ENCODE measurements at places on chromosomes 4 and X.

DNA sequence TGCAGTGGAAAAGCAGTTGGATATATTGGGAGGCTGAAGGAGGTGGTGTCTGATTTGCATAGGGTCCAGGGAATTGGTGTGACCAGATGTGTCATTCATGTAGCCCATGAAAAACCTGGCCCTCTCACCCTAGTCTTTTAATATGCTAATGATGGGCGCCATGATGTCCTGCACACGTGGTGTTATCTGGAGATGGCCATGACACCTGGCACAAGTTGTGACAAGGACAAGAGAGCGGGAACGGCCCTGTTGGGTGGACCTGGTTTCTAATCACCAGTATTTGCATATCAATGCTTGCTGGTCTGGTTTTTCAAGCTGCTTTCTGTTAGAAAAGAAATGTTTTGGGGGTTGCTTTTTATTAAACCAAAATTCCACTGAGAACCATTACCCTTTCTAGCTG is 87.4 kb downstream of the ZXDA start:
- no peak for DNase-seq

DNA sequence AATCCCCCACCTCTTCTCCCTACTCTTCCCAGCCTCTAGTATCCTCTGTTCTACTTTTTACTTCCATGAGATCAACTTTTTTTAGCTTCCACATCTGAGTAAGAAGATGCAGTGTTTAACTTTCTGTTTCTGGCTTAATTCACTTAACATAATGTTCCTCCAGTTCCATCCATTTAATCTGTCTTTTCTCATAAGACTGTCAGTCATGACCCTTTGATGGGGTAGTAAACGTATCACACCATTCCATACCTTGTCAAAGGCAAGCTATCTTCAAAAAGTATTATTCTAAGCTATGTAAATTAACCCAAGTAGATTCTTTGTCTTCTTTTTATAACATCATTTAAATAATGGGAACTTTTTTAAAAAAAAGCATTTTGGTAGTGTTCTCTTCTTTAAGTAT is 15.0 kb upstream of the GBA3 start:
- DNase-seq, result no peak

DNA sequence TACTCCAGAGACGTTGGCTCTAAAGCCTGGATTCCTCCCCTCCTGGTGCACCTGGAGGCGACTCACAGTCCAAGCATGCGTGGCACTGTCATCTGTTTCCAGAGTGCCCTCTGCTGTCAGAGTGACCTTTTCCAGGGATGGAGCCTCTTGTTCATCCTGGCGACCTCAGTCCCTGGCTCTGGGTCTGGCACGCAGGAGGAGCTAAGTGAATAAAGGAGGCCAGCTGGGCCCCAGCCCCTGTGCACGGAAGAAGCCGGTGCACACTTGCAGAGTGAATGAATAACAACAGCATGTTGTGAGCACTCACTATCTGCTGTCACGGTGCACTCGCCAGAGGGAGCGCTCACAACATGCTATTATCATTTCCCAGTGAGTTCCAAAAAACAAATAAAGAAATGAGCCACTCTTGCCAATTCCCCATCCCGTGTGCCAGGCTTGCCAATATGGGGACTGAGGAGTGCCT is 27.8 kb upstream of the PSAPL1 start:
- no peak for DNase-seq

- DNase-seq, result no peak
Observed at GRCh38 chr4:165756836-165757235, 116.2 kb upstream of the TLL1 start.

DNA sequence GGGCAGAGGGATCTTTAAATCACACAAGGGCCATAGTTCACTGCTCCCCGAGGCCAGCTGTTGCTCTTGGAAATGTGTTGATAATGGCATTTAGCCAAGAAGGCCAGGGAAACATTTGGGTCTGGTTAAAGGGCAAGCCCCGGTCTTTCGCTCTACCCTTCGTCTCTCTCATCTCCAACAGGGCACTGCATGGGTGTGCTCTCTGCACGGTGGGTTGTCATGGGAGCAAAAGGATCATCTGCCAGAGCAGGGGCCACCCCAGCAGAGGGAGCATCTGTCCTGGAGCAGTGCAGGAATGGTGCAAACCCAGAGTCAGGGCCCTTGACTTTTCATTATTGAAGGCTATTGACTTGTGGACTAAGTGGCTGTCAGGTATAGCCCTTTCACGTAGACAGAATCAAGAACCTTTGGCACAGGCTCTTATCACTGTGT is 22.7 kb upstream of the PGRMC2 start:
- DNase-seq, result no peak

DNA sequence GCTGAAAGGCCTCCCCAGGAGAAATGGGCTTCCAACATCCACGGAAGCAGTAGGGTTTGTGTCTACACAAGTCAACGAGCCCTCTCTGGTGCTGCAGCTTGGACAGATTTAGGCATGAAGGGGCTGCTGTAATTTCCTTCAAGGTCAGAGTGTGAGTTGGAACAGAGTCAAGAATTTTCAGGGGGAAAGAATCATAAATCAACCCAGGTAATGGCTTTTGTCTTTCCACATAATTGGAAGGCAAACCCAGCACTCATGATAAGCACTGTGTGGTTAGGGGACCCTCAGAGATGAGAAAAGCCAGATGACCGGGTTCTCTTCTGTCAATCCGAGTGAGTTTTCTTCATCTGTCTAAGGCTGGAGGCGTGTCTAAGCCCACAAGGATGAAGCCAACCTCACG is 78.6 kb upstream of the MXRA5 start:
- DNase-seq, result no peak

DNA sequence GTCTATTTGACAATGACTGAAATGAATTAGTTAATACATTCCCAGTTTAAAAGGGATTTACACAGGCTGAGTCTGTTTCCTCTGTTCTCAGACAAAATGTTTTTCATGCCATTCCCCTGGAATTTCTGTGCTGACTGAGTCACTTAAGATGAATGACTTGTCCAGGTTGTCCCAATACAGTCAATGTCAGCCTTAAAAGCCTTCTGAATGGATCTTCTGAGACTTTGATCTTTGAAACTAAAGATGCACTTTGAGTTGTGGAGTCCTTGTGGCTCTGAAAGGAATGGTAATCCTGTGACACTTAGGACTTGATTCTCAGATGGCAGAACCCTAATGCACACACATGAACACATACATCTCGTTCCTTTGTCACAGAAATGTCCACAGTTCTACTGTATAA is 622.2 kb upstream of the GRID2 start:
- no peak for DNase-seq

DNA sequence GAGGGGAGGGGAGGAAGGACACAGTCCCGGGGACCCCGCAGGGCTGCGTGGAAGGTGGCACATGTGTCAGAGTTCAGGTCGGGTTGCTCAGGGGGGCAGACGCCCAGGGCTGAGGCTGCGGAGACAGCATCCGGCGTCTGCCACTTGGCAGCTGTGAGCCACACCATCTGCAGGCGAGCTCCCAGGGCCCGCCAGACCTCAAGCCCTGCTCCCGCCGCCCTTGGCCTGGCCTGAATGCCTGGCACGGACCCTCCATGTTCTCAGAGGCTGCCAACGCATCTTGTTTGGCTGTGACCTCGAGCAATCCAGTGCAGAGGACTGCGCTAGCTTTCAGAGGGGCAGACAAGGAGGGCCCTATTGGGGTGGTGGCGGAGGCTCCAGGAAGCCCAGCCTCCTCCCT is 5.1 kb downstream of the BGN start:
- DNase-seq, result no peak

- no peak for DNase-seq
Observed at GRCh38 chrX:137749246-137749645, 183.3 kb downstream of the ZIC3 start.

GRCh38 chrX:38500866-38501265 is 60.5 kb upstream of the TSPAN7 start:
- no peak for DNase-seq

DNA sequence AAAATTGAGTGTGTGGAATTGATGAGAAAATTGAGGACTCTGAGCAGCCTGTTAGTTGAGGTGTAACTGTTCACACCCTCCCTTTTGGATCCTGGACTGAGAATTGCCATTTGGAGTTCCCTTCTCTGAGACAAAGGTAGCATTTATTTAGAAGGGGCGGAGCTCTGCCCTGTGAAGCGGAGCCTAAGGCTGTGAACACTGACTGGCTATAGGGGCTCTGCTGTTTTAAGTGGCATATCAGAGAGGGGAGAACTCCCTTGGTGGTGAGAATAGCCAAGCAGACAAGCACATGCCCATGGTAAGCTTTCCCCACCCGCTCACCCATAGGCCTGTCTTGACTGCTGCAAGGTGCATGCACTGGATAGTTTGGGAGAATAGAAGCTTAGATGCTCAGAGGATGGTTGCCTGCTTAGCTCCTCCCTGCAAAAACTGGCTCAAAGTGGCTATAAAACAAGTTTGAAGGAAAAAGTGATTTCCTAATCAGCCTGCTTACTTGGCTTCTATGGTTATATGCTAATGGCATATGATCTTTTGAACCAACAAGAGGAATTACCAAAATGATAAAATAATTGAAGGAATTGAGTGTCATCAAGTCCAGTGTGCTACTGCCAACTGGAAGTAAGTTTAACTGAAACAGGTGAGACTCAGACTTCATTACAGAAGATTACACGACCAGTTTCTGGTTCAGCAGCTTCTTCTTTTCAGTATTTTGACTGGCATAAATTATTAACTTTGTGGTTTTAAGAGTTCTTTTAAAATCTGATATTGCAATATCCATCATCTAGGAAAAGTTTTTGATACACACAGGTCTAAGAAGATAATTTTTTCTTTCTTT is 108.4 kb downstream of the AFF1 start:
- no peak for DNase-seq

GRCh38 chrX:115392871-115393270 is 103.4 kb downstream of the LUZP4 start:
- no peak for DNase-seq

GRCh38 chrX:101551380-101551767 is 1.0 kb downstream of the ARMCX1 start:
- DNase-seq, result no peak

DNA sequence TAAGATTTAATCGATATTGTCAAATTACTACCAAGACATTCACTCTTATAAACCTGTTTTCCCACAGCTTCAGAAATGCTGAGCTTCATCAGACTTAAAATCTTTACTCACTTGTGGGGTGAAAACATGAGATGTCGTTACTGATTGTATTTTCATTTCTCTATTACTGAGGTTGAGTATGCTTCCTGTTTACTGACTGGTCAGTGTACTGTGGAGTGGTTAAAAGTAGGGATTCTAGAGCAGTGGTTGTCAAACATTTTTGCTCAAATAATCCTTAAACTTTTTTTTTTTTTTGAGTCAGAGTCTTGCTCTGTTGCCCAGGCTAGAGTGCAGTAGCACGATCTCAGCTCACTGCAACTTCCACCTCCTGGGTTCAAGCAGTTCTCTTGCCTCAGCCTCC is 50.3 kb downstream of the NSUN7 start:
- no peak for DNase-seq

GRCh38 chr4:116005037-116005805 is 891.8 kb upstream of the NDST4 start:
- no peak for DNase-seq
